ENCODE measurements at places on chromosomes 5 and 9.

GRCh38 chr5:157072508-157072907, 13.6 kb upstream of the HAVCR1 start:
- DNase-seq: no peak
- no peaks in the 10 kb centered on the region for H3K36me3 ChIP-seq
- H3K4me3 ChIP-seq: no peak overlapping the region
- no peak overlapping the region for H3K27ac ChIP-seq
- H3K4me1 ChIP-seq: no peaks in the 10 kb centered on the region

GRCh38 chr5:112203229-112203628, 215.8 kb downstream of the EPB41L4A start:
- H3K36me3 ChIP-seq: no peaks in the 10 kb centered on the region
- H3K4me3 ChIP-seq: no peak overlapping the region
- no peak overlapping the region for H3K27ac ChIP-seq

DNA sequence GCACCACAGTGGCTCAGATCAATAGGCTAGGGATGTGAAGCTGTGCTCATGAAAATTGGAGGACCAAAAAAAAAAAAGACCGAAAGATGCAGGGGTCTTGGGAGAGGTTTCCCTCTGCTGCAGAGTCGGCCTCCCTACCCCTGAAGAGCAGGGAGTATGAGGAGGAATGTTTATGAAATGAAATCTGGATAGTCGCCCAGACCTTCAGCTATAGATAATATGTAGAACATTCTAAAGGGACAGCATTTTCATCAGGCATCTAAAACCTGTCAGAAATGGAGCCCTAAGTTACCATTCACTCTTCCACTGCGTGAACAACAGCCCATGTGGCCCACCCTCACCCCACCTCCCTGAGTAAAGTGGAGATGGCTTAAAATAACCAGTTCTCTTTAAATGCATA, 122.9 kb downstream of the TMEM174 start:
- H3K27me3 ChIP-seq: peaks cover 93% of the 10 kb centered on the region
- no peak overlapping the region for H3K27ac ChIP-seq
- no peak overlapping the region for H3K4me3 ChIP-seq

DNA sequence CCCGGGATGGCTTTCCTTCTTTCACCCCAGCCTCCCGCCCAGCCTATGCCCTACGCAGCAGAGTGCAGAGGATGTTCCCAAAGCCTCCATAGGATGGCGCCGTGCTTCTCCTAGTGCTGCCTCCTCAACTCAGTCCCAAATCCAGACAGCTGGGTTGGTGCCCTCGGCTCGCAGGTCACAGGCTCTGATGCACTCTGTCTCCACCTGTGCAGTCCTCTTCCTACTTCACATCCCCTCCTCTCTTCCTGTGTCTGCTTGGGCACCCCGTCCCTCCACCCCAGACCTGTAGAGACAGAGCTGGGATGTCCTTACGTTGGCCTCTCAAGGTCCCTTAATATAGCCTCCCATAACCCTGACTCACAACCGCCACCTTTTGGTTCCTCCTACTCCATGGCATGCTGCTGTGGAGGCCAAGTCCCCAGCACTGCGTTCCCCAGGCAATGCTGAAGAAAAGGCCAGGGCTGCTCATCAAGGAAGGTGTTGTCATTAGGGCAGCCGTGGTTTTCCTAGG, 314.4 kb downstream of the GADD45G start:
- no peaks in the 10 kb centered on the region for H3K4me1 ChIP-seq
- no peaks in the 10 kb centered on the region for H3K27me3 ChIP-seq
- no peaks in the 10 kb centered on the region for H3K36me3 ChIP-seq

DNA sequence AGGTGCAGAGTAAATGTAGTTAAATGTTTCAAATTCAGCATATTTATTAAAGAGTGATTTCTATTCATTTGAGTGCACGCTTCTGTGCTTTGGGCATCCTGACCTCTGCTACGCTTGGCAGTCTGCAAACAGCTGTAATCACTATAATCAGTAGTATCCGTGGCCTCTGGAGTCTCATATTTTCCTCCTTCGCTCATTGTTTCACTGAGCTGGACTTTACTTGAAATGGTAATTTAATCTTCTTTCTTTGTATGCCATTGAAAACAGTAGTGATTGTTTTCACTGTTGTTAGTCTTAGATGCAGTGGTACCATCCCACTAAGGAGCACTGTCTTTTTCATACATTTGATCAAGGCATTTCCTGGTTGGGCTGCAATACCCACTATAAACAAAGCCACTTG, 43.5 kb upstream of the CAVIN4 start:
- no peak overlapping the region for H3K27ac ChIP-seq
- no peaks in the 10 kb centered on the region for H3K27me3 ChIP-seq
- no peaks in the 10 kb centered on the region for H3K4me1 ChIP-seq
- DNase-seq: peak; percentile 45
- no peak overlapping the region for H3K4me3 ChIP-seq

DNA sequence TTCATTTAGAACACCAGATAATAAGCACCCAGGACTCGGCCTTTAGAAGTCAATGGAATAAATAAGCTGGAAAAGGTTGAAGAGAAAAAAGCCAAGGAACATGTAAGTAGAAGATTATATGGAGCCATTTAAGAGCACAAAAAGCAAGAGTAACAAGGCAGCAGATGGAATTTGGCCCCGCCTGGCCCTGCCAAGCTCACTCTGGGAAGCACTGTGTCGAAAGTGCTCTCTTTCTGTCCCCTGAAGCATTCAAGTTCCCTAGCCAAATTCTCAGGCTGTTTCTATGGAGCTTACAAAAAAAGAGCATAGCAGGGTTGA, 73.0 kb upstream of the GPR151 start:
- H3K36me3 ChIP-seq: no peaks in the 10 kb centered on the region
- H3K27me3 ChIP-seq: peaks cover 1% of the 10 kb centered on the region
- no peak for DNase-seq
- no peak overlapping the region for H3K4me3 ChIP-seq

GRCh38 chr9:10079284-10079964, 533.4 kb downstream of the PTPRD start:
- no peak for DNase-seq
- no peaks in the 10 kb centered on the region for H3K36me3 ChIP-seq
- H3K4me3 ChIP-seq: no peak overlapping the region
- no peaks in the 10 kb centered on the region for H3K4me1 ChIP-seq
- H3K27me3 ChIP-seq: no peaks in the 10 kb centered on the region
- H3K27ac ChIP-seq: no peak overlapping the region

GRCh38 chr9:35686222-35687203, 3.2 kb downstream of the TPM2 start:
- no peak for DNase-seq
- H3K4me3 ChIP-seq: no peak overlapping the region
- H3K36me3 ChIP-seq: peaks cover 26% of the 10 kb centered on the region
- H3K27ac ChIP-seq: no peak overlapping the region

DNA sequence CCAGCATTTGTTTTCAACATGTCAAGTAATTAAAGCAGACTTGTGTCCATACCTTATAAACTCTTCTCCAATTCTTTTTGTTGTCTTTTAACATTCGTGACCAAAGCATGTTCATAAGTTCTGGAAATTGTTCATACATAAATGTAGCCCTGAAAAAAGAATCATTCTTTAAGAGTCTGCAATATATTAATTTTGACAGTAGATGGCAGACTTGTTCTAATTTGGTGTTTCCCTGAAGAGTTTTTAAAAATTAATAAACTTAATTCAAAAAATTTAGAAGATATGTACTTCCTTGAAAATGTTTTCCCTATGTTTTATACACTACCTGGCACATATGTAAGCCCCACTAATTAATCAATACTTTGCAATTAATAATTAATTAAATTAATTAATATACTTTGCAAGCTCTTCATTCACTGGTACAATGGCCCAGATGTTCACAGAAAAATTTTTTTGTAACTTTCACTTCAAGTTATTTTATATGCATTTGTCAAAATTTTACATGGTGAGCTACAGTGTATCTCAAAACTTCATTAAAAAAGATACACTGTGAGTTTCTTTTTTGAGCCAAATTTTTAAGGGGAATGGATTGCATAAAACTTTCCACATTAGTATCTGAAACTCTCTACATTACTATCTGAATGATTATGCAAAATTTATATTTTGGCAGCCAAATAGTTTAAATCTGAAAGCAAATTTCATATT, 42.1 kb downstream of the CLINT1 start:
- no peak overlapping the region for H3K4me3 ChIP-seq
- peak; percentile 40 for DNase-seq

DNA sequence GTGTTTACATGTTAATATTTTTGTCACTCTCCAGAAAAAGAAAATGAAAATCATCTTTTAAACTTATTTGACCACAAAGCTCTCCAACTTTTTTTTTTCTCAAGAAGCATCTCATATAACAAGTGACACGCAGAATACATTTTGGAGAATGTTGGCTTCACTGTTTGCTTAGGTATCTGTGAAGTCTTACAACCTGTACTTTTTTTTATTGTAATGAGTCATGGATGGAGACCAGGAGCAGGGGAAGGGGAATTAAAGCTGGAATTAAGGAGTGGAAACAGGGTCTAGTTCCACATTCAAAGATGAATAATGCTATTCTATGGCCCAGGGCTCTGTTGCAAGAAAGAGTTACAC, 211.9 kb downstream of the MAN2A1 start:
- H3K4me3 ChIP-seq: no peak overlapping the region
- H3K27ac ChIP-seq: no peak overlapping the region
- no peak for DNase-seq
- H3K36me3 ChIP-seq: no peaks in the 10 kb centered on the region
- no peaks in the 10 kb centered on the region for H3K4me1 ChIP-seq

- DNase-seq: no peak
- no peak overlapping the region for H3K27ac ChIP-seq
- H3K36me3 ChIP-seq: no peaks in the 10 kb centered on the region
- no peaks in the 10 kb centered on the region for H3K4me1 ChIP-seq
- H3K4me3 ChIP-seq: no peak overlapping the region
- H3K27me3 ChIP-seq: no peaks in the 10 kb centered on the region
These were observed 220.8 kb downstream of the MRPS30 start for GRCh38 chr5:45029553-45029952.

DNA sequence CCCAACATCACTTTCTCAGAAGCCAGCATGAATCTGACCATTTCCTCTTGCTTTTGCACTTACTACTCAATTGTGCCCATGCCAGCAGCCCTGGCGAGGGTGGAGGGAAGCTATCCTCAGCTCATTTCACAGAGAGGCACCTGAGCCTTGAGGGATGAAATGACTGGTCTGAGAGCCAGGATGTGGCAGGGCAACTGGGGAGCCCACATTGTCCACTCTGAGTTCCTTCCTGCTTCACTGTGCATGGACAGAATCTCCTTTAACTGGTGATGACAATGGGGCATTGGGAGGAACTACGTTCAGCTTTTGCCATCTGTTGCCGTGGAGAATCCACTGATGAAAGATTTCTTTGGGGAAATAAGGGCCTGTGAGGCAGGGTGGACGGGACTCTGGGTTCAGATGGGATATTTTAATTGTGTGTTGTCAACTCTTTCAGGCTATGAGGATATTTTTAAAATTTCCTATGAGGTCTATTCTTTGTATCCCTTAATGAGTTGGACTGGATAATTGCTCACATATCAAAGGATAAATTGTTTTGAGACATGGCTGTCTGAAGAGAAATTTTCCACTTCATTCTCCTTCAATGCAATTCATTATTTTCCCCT, 78.3 kb downstream of the TNC start:
- no peaks in the 10 kb centered on the region for H3K4me1 ChIP-seq
- no peak for DNase-seq
- no peaks in the 10 kb centered on the region for H3K27me3 ChIP-seq
- no peaks in the 10 kb centered on the region for H3K36me3 ChIP-seq
- no peak overlapping the region for H3K4me3 ChIP-seq

DNA sequence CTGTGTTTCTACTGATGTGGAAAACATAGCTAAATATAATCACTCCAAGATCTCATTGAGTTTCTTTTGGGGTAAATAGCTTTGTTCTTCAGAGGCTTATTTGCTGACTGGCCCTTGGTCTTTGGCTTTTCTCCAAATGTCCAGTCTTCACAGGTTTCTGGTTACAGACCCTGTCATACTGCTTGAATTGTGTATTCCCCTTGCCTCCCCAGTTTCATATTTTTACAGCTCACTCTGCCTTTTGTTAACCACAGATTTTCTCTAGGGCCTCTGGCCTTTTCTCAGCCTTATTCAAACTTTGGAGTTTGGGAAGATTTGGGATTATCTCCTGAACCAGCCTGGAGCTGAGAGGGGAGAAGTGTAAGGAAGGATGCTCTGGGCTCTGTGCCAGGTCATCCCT, 23.9 kb downstream of the ISOC1 start:
- H3K27me3 ChIP-seq: no peaks in the 10 kb centered on the region
- H3K4me3 ChIP-seq: no peak overlapping the region
- no peak overlapping the region for H3K27ac ChIP-seq
- no peaks in the 10 kb centered on the region for H3K4me1 ChIP-seq
- H3K36me3 ChIP-seq: no peaks in the 10 kb centered on the region

DNA sequence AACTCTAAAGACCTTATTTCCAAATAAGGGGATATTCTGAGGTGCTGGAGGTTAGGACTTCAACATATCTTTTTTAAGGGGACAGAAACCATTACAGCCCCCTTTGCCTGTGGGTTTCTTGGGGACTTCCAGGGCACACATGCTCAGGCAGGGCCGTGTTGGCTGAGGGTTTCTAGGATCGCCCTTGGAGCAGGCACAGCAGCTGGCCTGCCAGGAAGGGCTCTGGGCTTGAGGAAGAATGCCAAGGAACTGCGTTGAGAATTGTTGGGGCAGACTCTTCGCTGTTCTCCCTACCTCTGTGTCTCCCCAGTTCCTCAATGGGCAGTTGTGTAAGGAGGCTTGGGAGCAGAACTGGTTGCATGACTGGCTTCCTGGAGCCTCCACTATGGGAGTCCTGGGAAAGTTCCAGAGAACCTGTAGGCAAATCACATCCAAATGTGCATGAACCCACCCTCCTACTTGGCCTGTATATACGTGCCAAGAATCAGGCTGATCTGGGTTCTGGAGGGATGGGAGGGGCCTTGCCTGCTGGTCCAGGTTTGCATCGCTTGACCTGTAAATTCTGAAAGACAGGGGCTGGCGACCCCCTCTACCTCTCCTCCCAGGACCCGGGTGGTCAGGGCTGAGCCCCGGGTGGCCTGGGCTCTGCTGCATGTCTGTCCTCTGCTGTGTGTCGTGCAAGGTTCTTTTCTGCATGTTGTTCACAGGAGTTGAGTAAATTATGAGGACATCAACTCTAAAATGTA, 65.5 kb downstream of the HSPA4 start:
- no peak for DNase-seq
- H3K4me3 ChIP-seq: no peak overlapping the region
- no peak overlapping the region for H3K27ac ChIP-seq
- no peaks in the 10 kb centered on the region for H3K4me1 ChIP-seq

All from endothelial cell of umbilical vein (primary cell).